ENCODE measurements at places on chromosomes 5 and 9. TPM values are rescaled to one million over a fixed set of nuclear protein-coding genes. Genes with fewer than 3 reads are reported as not detected.

TEX48 gene
- total RNA-seq: not detected

KIF24 gene
- 7.5 TPM for total RNA-seq

DNAJC25 gene
- total RNA-seq: 4.3 TPM

SH3RF2 gene
- not detected for total RNA-seq
